MV-4-11 (cell line): ENCODE measurements at places on chromosomes 1 and 21.

DNA sequence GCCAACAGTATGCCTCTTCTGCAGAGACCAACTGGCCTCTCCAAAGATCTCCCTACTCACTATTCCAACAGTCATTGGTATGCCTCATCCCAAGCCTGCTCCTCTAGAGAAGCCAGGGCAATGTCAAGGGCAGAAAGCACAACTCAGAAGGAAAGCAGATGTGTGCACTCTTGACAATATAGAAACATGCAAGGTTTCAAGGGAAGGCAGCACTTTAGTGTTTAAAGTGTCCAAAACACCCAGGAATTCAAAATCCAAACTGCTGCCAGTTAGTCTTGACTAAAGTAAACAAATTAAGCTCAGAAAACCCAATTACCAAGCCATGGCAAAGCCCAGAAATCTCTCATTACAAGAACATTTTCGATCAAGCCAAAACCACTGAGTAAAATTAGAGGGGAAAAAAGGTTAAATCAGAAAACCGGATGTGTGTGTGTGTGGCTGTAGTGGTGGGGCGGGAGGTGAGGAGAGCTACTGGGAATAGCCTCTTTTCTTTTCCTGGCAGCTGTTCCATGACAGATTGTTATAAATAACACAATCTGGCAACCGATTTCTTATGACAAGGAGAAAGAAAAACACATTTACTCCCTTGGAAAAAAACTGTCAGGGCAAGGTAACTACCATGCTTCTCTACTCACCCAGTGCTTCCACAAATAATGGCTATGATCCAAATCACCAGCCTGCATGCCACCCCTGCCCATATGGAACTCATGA is 39.2 kb downstream of the EIF2B3 start:
- DNase-seq: no peak

GRCh38 chr1:92544756-92545165 is 58.0 kb upstream of the GFI1 start:
- DNase-seq: no peak

GRCh38 chr1:22854688-22855565 is 117.7 kb downstream of the LACTBL1 start:
- no peak for DNase-seq

GRCh38 chr1:54016343-54017282 is 1.4 kb downstream of the LDLRAD1 start:
- peak; percentile 2 for DNase-seq

- DNase-seq: no peak
Measured at GRCh38 chr21:19245188-19245580, 841.6 kb upstream of the TMPRSS15 start.

GRCh38 chr1:86997538-86997937 is 83.1 kb downstream of the HS2ST1 start:
- no peak for DNase-seq

DNA sequence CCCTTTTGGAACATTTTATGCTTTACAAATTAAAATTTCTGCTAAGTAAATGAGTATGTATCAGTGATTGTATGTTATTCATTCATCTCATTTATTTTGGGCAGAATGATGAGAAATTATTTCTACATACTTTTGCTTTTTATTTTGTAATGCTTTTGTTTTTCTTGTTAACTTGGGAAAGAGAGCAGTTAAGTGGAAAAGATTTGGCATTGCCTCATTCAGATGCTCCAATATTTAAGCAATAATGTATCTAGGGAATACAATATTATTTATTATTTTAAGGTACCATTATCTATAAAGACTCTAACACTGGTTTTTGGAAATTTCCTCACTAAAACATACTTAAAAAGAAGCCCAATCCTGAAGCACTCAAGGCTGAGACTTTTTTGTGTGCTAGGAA is 431.8 kb downstream of the NEGR1 start:
- no peak for DNase-seq

DNA sequence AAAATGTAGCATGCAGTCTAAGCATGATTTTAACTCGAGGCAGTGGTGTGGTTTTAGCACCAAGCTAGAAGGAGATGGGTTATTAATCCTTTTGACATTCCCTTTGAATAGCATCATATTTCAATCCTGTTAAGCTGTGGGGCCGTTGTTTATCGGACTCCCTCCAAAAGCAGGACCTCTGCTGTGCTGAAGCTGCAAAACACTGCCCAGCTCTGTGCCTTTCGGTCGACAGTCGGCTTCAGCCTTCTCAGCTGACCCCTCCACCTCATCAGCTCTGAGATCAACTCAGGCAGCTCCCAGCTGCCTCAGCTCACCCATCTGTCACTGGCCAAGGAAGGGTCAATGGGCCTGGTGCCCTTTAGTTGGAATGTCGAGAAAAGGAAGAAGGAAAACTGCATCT is 95.5 kb downstream of the KAZN start:
- DNase-seq: no peak

DNA sequence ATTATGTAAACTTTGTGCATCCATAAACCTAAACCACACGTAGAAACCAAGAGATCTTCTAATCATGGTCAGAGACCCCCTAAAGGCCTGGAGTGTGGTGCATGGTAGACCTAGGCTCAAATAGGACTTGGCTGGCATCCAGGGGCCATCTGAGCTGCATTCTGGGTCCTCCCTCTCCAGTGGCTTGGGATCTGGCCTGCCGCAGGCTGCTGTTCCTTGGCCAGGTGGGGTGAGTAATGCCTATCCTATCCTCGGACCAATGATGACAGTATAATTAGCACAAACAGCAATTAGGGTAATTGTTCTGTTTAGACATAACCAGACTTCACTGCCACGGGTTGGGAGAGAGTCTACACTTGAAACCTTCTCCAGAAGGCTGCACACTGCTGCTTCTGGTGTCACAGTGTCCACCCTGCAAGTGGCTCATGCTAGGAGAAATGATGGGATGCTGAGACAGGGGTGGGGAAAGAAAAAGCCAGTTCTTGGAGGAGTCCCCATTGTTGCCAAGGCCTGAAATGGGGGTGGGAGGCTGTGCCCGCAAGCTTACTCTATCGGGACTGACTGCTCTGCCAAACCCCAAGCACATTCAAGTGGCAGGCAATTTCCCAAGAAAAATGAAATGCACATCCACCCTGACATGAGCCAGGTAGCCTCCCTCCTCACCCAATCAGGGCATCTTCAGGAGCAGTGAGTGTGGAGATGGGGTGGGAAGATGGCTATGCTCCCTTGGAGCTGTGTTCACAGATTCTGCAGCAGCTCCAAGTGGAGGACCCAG is 12.5 kb upstream of the PKP1 start:
- no peak for DNase-seq

DNA sequence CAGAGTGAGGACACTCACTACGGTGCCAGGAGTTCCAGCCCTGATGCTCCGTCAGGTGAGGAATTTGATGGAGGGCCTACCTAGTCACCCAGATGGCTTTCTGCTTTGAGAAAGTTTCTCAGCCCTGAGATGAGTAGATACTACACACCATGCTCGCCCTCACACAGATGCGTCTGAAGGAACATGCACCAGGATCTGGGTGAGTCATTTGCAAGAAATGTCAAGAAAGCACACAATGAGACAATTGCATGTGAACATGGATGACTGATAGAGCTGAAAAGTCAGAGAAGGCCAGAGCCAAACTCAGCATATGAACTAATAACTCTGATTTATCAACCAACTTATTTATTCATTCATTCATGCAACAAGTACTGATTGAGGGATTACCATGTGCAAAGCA is 483.9 kb downstream of the OMA1 start:
- DNase-seq: no peak

GRCh38 chr1:118997225-118997624 is 9.1 kb upstream of the TBX15 start:
- no peak for DNase-seq

DNA sequence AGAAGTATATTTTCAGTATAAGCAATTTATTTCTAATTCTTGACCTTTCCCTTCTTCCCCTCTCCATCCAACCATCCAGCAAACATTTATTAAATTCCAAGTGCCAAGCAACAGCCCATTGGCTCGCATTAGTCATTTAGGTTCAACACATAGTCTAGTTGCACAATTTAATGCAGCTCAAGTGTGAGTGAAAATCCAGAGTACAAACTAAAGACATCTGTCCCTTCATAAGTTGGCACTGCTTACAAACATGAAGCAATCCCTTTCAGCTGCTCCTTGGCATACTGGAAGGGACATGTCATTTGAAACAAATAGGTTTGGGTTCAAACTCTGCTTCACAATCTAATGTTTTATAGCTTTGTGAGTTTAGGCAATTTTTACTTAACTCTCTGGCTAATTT is 10.7 kb downstream of the CASQ2 start:
- DNase-seq: no peak

DNA sequence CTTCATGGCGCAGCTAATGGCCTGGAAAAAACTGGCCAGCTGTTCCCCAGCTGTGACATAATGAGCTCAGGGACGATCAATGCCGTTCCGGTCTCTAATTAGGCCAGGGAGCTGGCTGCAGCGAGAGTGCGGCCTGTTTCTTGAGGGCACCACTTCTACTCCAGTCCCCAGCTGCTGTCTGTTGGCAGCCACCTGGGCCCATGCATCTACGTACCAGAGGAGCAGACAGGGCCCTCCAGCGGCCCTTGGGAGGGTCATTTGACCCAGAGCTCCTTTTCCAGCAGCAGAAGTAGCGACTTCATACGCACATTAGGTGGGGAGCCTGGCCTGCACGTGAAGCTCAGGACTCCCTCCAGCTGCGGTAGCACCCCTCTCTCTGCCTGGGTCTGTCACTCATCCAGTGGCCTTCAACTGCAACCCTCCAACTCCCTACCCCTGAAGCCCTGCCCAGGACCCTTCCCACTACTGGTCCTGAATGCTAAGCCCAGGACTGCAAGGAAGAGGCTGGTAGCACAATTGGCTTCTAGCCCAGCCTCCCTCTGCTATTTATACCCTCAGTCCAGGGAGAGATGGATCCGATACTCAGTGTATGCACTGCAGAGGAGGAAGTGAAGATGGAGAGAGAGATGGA is 9.1 kb upstream of the GPR61 start:
- no peak for DNase-seq

DNA sequence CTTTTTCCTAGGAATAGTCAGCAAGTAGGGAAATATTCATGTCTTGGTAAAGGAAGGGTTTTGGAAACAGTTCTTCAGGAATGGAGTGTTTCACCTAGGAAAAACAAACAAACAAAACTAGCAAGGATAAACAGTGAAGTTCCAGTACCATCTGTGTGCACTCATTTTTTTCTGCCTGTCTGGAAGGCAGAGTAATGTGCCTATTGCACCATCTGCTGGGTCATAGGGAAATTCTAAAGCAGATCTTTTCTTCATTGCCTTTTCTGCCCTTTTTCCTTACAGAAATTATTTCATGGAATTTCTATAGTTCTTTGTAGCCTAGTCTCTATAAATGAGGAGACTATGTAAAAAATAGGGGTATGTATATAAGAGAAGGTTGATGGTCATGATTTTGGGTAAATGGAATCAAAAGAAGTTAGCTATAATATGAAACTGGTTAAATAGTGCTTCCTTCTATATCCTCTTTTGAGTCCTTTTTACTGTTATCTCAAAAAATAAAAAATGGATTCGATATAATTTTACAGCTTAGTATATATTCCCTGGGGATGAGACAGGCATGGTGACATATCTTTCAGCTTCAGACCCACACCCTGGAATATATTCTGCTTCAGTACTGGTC is 3.4 kb upstream of the HRNR start:
- no peak for DNase-seq

DNA sequence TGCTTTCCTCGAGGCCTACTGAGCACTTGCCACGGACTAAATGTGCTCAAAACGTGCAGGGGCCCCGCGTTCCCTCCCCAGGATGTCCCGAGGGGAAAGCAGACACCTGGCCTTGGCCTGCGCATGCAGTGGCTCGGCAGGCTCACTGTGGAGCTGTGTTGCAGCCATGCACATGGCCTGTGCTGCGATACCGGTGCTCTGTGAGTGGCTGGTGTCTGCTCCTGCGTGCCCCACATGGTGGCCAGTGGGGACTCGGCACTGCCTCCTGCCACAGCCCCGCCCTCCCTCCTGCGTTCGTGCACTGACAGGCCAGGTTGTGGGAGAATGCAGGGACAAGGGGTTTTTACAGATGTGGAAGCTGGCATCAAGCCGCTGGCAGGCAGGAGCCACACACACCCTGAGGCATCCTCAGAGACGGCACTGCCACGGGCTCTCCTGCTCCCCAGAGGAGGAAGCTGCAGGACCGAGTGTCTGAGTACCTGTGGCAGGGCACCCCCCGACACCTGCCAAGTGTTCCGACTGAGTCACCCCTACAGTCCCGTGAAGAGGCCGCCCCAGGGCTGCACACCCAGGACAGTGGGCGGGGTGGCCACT is 16.9 kb upstream of the PTTG1IP start:
- DNase-seq: no peak

DNA sequence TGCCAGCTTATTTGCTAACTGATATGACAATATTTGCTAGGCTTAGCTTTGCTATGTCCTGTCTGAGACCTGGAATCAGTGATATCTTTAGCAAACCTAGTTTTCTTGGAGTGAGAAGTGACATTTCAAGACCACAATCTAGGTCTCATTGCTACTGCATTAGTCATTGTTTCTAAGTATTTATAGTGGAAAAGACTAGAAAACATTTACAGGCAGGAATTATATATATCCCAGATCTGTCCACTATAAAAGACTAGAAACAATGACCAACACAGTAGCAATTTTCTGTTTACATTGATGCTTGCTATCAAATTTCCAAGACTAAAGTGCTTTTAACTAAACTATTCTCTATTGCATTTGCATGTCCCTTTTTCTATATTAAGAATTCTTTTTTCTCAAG is 5.0 kb upstream of the RGS18 start:
- DNase-seq: no peak

DNA sequence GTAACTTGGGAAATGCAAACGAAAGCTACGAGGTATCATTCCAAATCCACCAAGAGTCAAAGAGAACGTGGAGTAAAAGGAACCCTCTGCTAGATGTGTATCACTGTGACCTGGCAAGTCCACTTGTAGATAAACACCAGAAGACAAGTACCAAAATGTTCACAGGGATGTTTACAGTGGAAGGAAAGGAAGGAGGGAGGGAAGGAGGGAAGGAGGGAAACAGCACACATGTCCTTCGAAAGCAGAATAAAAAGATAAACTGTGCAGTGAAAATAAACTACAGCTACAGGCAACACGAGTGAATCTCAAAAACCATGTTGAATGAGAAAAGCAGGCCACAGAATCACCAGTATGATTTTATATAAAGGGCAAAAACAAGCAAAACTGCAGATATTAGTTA is 59.9 kb downstream of the TP53BP2 start:
- DNase-seq: no peak

GRCh38 chr1:30197639-30198450 is 525.5 kb downstream of the MATN1 start:
- DNase-seq: no peak
